ENCODE measurements at places on chromosomes 7 and 10.

DNA sequence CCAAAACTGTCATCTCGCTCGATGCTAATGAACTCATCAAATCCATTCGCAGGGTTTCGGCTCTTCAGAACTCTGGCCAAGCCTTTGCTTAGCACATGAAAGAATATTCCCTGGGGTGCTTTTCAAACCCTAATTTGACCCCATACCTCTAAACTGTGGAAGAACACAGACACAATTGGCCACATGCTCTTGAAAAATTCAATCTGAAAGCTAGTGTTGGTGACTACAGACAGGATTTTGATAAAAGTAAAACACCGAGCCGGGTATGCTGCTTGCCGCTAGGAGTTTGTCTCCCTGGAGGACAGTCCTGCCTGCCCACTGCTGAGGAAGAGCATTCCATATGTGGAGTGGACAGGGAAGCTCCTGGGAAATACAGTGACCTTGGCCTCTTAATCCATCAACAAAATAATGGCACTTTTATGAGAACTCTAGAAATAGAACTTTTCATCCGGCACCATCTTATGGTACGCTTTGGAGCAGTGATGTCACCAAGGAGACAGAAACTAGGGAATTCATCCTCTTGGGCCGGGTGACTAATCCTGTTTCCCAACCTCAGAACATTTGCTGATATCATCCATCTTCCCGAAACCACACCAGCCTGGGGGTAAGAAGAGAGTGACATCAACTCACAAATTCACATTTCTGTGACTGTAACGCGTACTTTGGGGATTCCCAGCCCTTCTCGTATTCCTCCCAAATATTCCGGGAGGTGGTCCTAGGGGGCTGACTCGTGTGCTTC is 34.2 kb downstream of the MTURN start:
- DNase-seq: no peak

DNA sequence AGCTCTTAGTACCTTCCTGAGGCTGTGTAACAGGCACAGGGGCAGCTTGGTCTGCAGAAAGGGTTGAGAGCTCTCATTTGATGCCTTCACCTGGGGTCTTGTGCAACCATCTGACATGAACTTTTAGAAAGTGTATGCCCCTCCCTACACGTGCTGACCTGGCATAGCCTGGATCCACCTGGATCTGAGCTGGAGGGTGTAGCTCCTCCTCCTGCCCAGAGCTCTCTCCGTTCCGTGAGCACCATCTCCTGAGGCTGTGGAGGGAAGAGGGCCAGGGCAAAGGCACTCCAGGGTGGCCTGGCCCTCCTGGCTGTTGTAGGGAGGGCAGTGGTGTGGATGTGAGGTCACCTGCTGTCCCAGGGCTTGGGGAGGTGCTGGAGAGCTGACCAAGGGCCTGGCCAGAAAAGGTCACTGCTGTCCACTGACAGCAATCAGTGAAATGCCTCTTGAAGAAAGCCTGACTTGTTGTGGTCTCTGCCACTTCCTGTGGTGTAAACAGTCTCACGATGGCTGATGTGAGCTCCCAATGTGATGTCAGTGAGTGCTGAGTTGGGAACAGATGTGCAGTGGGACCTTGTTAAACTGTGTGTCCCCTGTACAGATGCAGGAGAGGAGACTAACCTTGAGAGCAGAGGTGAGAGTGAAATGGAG is 23.0 kb downstream of the AMZ1 start:
- DNase-seq: no peak

GRCh38 chr10:130471486-130471885 is 335.3 kb downstream of the GLRX3 start:
- no peak for DNase-seq

GRCh38 chr7:143480501-143480900 is 2.8 kb downstream of the TAS2R41 start:
- DNase-seq: no peak

DNA sequence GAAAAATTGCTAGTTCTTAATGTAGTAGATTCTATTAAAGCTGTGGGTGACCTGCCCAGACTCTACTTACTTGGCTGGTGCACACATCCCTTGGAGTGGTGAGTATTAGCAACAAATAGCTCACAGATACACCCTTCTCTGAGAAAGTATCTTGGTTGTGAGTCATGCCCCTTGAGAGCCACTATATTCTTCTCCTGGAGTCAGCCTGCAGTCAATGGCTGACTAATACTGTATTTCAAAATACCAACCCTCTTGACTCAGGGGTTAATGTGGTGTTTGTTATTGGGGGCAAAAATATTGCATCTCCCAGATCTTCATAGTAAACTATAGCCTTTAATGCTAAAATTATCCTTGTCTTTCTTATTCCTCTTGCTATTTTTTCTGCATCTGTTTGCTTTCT is 354.9 kb downstream of the BMPER start:
- no peak for DNase-seq

DNA sequence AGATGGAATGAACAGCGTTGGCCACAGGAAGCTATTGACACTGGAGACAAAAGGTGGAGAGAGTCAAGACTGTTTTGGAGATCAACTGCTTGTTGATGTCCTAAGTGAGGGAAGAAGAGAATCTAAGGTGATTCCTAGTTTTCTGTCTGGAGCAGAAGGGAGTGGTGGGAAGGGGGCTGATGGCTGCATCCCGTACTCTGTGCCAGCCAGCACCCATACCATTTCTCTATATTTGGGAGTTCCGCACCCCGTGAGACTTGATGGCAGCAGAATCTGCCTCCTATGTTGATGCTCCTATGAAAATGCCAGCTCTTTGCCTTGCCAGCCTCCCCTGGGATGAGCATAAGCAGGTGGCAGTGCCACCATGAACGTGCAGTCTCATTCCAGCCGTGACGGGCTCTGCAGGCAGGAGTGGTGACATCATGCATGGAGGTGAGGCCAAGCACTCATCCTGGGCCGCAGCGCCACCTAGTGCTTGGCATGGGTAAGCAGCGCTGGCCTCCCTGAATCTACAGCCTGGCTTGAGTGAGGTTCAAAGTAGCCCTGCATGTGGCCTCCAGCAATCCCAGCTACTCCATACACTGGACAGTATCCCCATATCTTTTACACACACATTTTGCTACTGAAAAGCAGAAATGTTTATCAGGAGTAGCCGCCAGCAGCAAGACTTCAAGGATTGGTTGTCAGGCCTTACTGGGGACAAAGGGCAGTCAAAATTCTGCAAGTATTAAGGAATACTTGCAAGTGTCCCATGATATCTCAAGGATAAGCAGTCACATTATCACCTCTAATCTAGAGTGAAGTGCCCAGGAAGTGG is 43.0 kb downstream of the PODXL start:
- peak; percentile 61 for DNase-seq

DNA sequence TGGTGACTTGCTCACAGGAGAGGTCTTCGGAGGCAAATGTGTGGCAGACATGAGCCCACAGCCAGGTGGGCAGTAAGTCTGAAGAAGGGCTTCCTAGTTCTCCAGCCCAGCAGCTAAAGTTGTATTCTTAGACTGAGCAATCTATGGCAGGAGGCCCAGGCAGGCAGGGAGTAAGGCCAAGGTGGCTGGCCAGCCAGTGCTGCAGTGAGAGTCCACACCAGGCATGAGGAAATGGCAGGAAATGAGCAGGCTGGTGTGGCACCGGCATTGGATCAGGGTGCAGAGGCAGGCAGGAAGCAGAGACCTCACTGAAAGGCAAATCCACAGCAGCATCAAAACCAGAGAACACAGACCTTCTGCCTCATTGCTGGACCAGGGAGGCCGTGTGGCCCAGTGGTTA is 84.6 kb upstream of the PDE1C start:
- no peak for DNase-seq

DNA sequence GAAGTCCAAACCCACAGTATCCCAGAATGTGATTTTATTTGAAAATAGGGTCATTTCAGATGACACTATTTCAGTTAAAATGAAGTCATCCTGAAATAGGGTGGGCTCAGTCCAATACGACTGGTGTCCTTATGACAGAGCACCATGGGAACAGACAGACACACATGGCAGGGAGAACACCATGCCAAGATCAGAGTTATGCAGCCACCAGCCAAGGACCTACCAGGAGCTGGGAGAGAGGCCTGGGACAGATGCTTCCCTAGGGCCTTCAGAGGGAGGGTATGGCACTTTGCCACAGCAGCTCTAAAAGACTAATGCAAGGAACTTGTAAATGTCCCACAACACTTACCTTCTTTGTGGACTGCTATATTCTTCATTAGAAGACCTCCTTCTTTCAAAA is 226.5 kb downstream of the NEBL start:
- DNase-seq: no peak

DNA sequence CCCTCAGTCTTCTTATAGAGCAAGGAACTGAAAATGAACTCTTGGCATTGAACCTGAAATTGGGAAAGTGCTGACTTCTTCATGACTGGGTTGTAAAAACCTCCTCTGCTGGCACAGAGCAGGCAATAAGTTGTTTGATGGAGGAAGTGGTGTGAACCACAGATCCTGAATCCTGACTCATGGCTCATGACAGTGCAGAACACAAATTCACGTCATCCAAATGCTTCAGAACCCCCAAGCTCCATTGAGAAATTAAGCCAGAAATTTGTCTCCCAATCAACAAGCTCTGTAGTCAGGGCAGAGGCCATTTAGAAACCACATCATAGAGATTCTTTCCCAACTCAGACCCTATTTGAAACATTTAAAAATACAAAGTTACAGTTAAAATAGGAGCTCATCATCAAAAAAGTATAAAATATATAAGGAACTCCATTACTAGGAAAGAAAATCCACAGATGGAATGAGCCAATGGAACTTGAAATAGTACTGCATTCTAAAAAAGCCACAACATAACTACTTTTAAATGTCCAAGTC is 10.3 kb upstream of the STK17A start:
- no peak for DNase-seq

DNA sequence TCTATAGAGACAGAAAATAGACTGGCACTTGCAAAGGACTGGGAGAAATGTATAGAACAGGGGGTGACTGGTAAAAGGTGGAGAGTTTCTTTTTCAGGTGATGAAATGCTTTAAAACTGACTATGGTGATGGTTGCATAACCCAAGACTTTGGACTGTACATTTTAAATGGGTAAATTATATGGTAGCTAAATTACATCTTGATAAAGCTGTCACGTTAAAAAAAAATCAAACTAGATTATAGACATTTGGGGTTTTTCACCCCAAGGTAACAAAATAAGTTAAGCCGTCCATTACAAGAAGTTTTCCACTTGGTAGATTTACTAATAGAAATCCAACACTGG is 24.0 kb downstream of the TMEM209 start:
- no peak for DNase-seq

GRCh38 chr10:101650863-101651262 is 44.1 kb downstream of the FBXW4 start:
- no peak for DNase-seq

DNA sequence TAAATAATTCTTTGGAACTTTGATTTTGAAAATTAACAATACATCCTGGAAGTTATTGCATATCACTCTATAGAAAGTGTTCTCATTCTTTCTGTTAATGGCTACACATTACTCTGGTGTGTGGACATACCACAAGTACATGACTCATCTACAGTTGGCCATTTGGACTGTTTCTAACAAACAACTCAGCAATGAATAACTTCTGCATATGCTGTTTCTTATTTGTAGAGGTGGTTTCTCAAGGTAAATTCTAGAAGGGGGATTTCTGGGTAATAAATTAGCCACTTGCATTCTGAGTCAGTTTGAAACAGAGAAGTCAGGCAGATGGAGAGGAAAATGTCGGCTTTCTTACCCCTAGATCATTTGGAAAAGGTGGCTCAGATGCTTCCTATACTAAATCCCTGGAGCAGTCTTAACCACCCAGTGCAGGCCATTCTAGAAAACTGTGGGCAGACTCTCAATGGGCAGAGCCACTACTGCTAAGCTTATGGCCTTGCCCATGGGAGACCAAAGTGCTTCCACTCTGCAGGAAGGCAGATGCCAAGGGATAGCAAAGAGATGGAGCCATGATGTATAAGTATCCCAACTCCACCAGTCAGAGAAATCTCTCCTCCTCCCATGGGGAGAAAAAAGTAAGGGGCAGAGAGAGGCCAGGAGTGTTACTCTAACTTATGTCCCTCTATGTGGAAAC is 194.0 kb upstream of the PLPP4 start:
- no peak for DNase-seq

- no peak for DNase-seq
Measured at GRCh38 chr10:43249151-43249961, 17.5 kb downstream of the RASGEF1A start.

DNA sequence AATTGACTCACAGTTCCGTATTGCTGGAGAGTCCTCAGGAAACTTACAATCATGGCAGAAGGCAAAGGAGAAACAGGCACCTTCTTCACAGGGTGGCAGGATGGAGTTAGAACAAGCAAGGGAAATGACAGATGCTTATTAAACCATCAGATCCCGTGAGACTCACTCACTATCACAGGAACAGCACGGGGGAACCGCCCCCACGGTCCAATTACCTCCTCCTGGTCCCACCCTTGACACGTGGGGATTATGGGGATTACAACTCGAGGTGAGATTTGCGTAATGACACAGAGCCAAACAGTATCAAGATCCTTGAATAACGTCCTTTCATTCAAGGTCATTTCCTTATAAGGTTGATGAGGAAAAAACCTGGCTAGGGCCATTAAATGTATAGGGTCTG is 176.6 kb downstream of the TPK1 start:
- DNase-seq: no peak

GRCh38 chr7:26127411-26127810 is 24.6 kb upstream of the NFE2L3 start:
- DNase-seq: no peak

DNA sequence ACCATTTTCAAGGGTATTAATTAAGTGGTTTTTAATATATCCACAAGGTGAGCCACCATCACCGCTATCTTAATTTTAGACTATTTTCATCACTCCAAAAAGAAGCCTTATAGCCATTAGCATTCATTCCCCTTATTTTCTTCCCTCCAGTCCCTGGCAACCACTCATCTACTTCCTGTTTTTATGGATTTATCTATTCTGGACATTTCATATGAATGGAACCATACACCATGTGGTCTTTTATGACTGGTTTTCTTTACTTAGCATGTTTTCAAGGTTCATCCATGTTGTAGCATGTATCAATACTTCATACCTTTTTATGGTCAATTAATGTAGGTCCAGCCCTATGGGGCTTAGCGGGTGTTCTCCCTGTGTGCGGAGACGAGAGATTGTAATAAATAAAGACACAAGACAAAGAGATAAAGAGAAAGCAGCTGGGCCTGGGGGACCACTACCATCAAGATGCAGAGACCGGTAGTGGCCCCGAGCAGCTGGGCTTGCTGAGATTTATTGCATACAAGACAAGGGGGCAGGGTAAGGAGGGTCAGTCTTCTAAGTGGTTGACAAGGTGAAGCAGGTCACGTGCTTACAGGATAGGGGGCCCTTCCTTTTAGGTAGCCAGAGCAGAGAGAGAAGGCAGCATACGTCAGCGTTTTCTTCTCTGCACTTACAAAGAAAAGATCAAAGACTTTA is 14.6 kb downstream of the WBP1L start:
- no peak for DNase-seq

DNA sequence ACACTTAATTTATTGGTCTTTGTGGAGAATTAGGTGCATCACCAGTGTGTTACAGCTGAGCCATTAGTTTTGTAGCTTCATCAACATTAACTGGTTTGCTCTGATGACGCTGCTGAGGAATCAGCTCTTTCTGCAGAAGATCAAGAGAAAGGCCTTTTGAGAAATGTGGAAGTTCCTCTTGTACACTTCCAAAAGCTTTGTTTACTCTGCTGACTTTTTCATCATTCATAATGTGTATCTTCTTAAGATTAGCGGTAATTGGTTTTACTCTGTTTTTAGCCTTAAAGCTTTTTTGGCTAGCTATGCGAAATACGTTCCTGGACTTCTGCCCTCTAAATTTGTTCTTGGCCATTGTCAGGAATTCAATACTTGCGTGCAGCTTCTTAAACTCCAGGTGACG is 8.2 kb upstream of the PHYH start:
- DNase-seq: no peak
